ENCODE measurements at places on chromosomes 5 and 9. TPM values are rescaled to one million over a fixed set of nuclear protein-coding genes. Genes with fewer than 3 reads are reported as not detected.

- no peaks in the 10 kb centered on the region for H3K27me3 ChIP-seq
- no peak for DNase-seq
- H3K4me1 ChIP-seq, result no peaks in the 10 kb centered on the region
- H3K36me3 ChIP-seq, result no peaks in the 10 kb centered on the region
Measured at GRCh38 chr9:109411069-109411761, 86.9 kb downstream of the PTPN3 start.

Gene DOCK2
- 223 TPM for total RNA-seq

Gene SHOC1
- total RNA-seq, result not detected

Gene TRAF1
- total RNA-seq, result 181 TPM

GRCh38 chr5:37055383-37055990, 178.9 kb downstream of the NIPBL start:
- H3K27ac ChIP-seq, result no peak overlapping the region
- no peak for DNase-seq
- peaks cover 47% of the 10 kb centered on the region for H3K36me3 ChIP-seq
- no peaks in the 10 kb centered on the region for H3K27me3 ChIP-seq
- H3K4me1 ChIP-seq, result no peaks in the 10 kb centered on the region

GRCh38 chr5:150213530-150213929, 23.7 kb downstream of the SLC6A7 start:
- DNase-seq, result no peak
- H3K4me3 ChIP-seq, result no peak overlapping the region
